Naive thymus-derived CD4-positive, alpha-beta T cell (primary cell): ENCODE measurements at places on chromosomes 7 and 10. TPM values are rescaled to one million over a fixed set of nuclear protein-coding genes. Genes with fewer than 3 reads are reported as not detected.

DNA sequence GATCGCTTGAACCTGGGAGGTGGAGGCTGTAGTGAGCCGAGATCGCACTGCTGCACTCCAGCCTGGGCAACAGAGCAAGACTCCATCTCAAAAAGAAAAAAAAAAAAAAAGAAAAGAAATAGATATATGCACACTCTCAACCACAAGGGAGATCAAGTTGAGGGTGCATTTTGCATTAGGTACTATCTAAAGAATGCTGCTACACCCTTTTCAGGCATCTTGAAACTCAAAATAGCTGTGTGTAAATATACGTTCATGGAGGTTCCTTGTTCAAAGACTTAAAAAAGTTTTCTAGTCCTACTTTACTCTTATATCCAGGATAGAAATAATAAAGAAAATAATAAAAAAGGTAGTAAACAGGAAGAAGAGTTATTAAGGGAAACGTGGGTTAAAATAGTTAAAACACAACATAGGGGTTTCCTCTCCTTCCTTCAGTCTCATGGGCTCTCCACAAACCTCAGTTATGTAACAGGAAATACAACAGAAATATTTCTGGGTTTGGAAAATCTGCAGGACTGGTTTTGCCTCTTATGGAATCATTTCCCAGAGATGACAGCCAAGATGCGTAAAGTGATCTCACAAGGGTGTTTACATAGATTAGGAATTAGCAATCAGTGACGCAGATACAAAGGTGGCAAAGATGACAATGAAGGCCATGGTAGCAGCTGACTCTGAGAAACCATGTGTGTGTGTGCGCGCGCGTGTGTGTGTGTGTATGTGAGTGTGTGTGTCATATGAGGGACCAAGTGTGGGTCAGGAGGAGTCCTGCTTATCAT is 15.1 kb downstream of the STEAP4 start:
- DNase-seq, result no peak

CREB5 gene
- total RNA-seq, result 3.6 TPM

GRCh38 chr10:47151920-47152319 is 148.1 kb upstream of the GDF10 start:
- DNase-seq, result no peak

DNA sequence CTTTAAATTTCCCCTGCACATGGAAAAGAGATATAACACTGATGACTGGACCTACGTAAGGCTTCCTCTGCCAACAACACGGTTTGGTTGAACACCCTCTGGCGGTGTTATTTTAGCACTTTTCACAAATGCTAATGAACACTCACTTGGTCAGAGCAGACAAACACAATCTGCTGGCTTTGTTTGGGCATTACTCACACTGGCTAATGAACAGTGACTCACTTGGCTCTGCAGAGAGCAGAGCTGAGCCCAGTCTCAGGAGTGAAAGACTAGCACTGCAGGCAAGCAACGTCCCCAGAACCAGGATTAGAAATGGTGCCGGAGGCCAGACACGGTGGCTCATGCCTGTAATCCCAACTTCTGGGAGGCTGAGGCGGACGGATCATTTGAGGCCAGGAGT is 430.8 kb downstream of the PLXNA4 start:
- DNase-seq, result no peak

GRCh38 chr10:62715383-62715782 is 89.1 kb upstream of the ADO start:
- no peak for DNase-seq

TFEC gene
- 1.6 TPM for total RNA-seq

HOXA13 gene
- not detected for total RNA-seq

CCDC172 gene
- not detected in 2 replicates for total RNA-seq

- no peak for DNase-seq
These were observed 9.5 kb upstream of the RAMP3 start for GRCh38 chr7:45147858-45148652.

- no peak for DNase-seq
These were observed 223.8 kb upstream of the KAT6B start for GRCh38 chr10:74602576-74602975.

- peak; percentile 10 for DNase-seq
These were observed 66.2 kb upstream of the ARID5B start for GRCh38 chr10:61835069-61835945.

GRCh38 chr10:121357401-121357800 is 240.8 kb downstream of the FGFR2 start:
- no peak for DNase-seq

- no peak for DNase-seq
These were observed 2.6 kb upstream of the SEC31B start for GRCh38 chr10:100522107-100522801.

- DNase-seq, result no peak
These were observed 41.4 kb upstream of the AP5Z1 start for GRCh38 chr7:4733936-4734528.

RBP3 gene
- total RNA-seq, result not detected

GRCh38 chr10:113683300-113683699 is 3.6 kb downstream of the CASP7 start:
- DNase-seq, result no peak

- DNase-seq, result no peak
These were observed 36.2 kb upstream of the DUSP5 start for GRCh38 chr10:110461530-110461929.

- DNase-seq, result no peak
These were observed 50.1 kb downstream of the IPMK start for GRCh38 chr10:58217612-58218011.

DNA sequence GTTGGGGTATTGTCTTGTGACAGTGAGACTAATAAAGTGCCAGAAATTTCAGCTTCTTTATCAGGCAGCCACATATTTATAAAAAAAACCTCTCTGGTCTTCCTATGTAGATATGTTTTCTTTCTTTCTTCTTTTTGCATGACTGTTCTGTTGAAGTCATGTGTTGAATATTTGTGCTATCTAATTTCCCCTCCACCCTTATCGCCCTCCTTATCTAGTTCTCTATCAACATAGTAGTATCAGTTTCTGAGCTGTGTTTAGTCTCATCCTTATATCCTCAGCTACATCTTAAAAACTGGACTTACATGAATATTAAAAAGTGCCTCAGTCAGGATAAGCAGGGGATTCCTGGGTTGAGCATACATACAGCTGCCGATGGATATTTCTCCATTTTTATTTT is 53.9 kb downstream of the SEMA3D start:
- DNase-seq, result no peak

CNTNAP2 gene
- 0.11 TPM for total RNA-seq

- no peak for DNase-seq
These were observed 145.0 kb downstream of the ELFN1 start for GRCh38 chr7:1815051-1815481.

TAS2R5 gene
- total RNA-seq, result 2.0 TPM

SFTPA1 gene
- not detected for total RNA-seq
